ENCODE measurements at places on chromosomes 11 and 22. TPM values are rescaled to one million over a fixed set of nuclear protein-coding genes. Genes with fewer than 3 reads are reported as not detected.

GRCh38 chr22:30386960-30387827 is at the start of gene RNF215:
RNF215 (minus strand) TSS chr22:30387411; CDS start chr22:30387313, 98 bp downstream.
- peak; percentile 30 for DNase-seq

Gene DDX10
- total RNA-seq = 31.0 TPM

DNA sequence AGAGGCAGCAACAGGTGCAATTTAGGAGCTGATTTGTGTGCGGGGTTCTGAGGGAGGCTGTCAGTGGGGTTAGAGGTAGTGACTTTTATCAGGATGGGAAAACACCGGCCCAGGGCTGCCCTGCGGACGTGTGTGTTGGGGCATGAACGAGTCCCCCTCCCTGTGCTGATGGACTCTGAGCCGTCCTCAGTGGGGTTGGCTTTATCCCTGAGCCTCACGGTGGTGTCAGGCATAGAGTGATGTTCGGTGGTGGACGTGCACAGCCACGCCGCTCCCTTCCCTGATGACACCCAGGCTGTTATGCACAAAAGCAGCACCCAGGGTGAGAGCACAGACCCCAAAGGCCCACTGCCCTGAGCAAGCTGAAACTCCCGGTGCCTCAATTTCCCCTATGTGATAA is 809.1 kb downstream of the BRD1 start:
- DNase-seq = no peak

DNA sequence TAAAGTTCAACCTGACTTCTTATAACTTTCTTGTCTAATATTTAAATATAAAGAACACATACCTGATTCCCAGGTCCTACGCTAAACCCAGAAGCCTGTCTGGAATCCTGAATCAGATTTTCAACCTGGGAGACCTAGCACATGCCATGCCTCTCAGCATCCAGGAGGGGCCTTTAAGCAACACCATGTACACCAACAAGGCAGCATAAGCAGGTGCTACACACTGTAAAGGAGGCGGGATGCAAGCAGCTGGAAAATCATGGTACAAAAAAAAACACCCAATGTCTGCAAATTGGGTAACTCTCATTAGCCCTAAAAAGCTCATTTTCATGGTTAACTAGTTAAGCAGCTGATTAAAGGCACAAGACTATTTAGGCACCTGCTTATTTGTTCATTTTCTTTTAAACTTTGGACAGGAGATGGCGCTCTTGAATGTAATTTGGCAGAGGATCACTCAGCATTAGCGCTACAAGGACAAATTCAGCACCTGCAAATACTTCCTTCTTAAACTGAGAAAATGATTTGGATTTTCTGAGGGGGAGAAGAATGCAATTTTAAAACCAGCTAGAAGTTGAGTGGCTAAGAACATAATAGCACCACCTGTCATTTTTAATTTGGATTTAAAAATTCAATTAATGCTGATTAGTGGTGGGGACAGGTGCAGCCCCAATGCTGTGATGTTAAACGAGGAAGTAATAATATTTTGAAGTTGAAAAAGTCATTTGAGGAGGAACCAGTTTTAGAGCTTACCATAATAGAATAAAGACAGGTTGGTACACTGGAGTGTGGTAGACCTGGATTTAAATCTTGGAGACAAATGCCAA is 104.0 kb downstream of the FAR1 start:
- DNase-seq = peak; percentile 33

Gene SUSD2
- 0.03 TPM for total RNA-seq

DNA sequence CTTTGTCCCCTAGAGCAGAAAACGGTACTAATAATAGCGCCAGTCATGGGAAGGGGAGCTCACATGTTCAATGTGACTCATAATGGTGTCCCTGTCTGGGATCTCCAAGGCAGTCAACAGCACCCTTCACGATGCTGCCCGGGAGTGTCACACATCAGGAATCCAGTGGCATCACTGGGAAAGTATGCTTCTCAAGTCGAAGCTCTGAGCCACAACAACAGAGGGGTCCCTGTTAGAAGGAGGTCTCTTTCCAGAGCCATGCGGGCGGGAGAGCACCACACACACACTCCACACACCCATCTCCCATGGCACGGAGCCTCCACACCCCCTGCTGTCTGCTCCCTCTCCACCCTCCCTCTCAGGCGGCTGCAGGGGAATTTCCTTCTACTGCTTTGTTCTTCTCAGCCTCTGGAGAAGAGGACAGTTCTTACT is 119.7 kb downstream of the ETS1 start:
- DNase-seq = peak; percentile 93

- DNase-seq = peak; percentile 74
Measured at GRCh38 chr11:12770966-12771597, 96.9 kb downstream of the TEAD1 start.

DNA sequence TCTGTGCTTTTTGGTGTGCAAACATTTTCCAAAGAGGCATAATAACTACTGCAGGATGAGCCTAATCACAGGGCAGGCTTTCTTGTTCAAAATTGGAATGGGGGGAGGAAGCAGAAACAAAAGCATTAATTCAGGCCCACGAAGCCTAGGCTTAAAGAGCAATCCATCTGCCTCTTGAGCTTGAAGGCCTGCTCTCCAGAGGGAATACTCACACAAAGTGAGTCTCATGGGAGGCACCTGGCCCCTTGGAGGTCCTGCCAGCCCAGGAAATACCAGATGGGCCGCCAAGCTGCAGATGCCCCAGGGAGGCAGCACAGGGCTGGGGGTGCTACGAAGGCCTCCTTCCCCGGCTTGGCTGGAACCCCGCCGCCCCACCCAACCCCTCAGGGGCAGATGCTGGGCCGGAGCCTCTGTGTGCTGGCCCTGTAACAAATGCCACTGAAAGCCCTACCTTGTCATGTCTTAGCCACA is 39.3 kb upstream of the COMT start:
- DNase-seq = no peak

GRCh38 chr11:134079317-134079716 is 10.4 kb downstream of the JAM3 start:
- no peak for DNase-seq

DNA sequence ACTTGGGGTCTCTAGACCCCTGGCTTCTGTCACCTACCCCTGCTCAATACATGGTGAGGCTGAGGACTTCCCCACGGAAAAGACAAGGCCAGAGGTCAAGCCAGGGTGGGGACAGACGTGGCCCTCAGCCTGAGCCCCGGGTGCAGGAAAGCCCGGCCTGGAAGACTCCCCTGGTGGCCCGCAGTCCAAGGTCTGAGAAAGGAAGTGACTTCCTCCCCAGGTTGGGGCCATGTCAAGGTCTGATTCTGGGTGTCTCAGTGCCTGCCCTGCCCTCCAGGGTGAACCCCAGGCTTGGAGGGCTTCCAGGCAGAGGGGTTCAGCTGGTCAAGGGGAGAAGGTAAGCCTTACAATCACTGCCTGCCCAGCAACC is 3.9 kb downstream of the CTSD start:
- DNase-seq = no peak

- no peak for DNase-seq
Measured at GRCh38 chr11:70033711-70034070, 44.4 kb upstream of the ANO1 start.

GRCh38 chr11:130858215-130858614 is 58.1 kb downstream of the SNX19 start:
- no peak for DNase-seq

GRCh38 chr11:116928845-116929244 is 91.4 kb upstream of the APOA1 start:
- no peak for DNase-seq

DNA sequence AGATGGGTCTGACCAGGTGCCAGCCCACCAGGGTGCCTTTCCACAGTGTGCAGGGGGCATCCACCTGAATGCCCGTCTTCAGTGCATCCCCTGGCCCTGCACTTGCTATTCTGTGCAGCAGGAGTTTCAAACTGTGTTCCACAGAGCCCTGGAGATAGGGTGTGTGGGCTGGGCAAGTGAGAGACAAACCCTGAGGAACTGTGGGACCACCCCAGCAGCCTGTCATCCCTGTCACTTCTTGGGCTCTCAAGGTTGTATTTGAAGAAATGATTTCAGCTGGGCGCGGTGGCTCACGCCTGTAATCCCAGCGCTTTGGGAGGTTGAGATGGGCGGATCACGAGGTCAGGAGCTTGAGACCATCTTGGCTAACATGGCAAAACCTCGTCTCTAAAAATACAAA is 6.4 kb upstream of the DGAT2 start:
- DNase-seq = no peak

DNA sequence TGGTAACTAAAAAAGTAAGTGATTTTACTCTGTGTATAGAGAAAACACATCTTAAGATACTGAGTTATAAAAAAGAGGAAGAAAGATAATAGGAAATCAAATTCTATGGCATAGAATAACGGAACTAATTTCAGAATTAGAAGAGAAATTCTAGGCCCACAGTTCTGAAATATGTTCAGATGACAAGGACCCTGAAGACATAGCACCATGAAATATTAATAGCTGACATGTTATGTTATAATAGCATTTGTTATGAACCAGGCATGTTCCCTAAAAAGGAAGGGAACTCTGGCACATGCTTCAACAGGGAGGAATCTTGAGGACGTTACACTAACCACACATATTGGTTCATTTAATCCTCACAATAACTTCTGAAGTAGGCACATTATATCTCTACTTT is 32.7 kb downstream of the PRDM10 start:
- no peak for DNase-seq

DNA sequence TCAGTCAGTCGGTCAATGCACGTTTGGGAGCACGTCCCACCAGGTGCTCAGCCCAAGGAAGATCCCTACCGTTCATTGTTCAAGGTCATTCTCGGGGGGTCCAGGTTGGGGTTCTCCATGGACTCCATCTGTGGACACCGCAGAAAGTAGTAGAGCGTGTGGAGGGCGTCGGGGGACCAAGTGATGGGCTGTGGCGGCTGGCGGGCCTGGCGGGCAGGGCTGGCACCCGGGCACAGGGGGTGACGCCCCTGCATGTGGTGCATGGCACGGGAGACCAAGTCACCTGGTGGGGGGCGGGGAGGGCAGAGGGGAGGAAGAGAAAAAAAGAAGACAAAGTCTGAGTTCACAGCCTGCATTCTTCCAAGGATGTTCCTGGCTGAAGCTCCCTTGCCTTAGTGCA is 91.8 kb downstream of the NAT10 start:
- no peak for DNase-seq

- no peak for DNase-seq
Measured at GRCh38 chr11:35558513-35558912, 33.1 kb upstream of the PAMR1 start.

GRCh38 chr11:8386134-8386864 is 122.6 kb upstream of the LMO1 start:
- DNase-seq = no peak

GRCh38 chr22:44382116-44383038 is 69.6 kb upstream of the SHISAL1 start:
- no peak for DNase-seq

DNA sequence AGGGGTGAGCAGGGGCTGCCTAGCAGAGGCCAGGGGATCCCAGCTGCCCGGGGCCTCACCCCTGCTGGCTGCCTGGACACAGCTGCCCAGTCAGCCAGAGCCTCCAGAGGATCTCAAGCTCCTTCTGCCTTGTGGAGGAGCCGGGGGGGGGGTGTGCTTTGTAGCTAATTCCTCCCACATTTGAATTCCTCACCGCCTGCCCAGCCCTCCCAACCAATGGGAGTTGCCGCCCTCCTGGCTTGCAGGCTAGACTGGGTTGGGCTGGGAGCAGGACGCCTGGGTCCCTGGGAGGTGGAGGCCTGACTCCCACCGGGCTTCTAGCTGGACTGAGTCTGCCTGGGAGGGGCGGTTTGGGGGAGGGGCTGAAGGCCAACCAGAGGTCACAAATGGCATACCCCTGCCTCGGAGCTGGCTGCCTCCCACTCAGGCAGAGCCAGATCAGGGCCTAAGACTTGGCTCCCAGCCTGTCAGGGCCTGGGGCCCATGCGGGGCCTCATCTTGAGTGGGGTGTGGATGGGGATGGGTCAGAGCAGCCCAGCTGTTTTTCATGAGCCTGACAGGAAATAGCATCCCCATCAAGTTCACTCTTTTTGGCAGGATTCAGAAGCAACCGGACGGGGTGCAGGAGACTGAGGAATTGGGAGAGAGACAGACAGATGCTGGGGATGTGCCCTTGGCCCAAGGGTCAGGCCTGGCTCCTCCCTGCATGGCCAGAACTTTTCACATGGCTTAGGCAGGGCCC is 29.2 kb upstream of the PDE2A start:
- no peak for DNase-seq

DNA sequence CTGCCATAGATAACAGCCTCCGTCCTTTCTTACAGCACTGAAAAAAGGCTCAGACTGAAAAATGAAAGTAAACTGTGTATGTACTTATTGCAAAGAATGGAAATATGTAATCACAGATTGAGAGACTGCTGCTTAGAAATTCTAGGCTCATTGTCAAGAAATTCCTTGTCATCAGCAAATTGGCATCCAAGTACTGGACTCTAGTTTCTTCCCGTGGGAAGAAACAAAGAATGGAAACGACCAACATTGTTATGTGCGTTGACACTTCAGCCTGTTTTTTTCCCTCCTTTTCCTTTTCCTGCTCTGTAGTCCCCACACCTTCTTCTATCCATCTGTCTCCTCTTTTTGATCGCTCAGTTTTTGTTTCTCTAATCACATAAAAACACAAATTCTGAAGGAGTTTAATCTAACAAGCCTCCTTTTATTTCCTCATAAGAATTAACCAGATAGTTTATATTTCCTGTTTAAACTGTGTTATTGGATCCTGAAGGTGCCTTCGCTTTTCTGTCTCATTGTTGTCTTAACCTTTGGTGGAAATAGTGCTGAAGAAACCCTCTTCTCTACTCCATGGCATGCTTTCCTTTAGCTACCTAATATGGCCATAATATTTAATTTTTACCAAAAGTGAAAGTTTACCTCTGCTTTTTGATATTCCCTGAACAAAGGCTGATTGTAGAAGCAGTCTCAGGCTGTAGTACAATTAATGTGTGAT is 20.0 kb upstream of the CASP12 start:
- no peak for DNase-seq

- no peak for DNase-seq
Measured at GRCh38 chr22:48821346-48821690, 1006.4 kb downstream of the BRD1 start.

DNA sequence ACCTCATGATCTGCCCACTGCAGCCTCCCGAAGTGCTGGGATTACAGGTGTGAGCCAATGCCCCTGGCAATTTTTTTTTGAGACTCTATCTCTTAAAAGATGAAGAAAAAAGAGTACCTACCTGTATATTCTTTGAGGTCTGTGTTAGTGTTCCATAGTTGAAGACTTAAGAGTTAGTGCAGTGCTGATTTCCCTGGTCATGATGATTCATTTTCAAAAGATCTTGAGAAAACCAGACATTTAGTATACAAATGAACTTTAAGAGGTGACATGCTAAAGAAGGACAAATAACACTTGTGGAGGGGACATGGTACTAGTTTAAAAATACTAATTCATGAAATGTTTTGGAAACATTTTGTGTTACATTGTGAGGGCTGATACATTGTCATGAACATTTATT is 17.7 kb downstream of the CBL start:
- DNase-seq = no peak

Gene CRYBB3
- not detected for total RNA-seq

Gene TRIM6
- 4.6 TPM for total RNA-seq

DNA sequence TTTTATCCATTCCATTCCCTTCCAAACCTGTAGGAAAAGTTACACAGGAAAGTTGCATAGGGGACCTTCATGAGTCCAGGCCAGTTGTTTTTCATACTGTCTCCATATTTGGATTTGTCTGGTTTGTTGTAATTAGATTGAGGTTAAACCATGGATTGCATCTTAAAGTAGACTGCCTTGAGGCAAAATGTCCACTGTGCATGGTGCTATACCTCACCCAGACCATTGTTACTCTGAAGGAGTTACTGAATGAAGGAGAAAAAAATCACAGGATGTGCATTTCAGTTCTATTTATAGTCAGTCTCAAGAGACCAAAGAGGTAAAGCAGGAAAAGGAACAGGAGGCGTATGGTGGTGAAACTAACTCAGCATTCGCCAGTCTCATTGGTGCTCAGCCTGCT is 29.6 kb upstream of the L3MBTL2 start:
- no peak for DNase-seq

Data from foreskin keratinocyte (primary cell).